ENCODE measurements at places on chromosomes 3 and 15. TPM values are rescaled to one million over a fixed set of nuclear protein-coding genes. Genes with fewer than 3 reads are reported as not detected.

DNA sequence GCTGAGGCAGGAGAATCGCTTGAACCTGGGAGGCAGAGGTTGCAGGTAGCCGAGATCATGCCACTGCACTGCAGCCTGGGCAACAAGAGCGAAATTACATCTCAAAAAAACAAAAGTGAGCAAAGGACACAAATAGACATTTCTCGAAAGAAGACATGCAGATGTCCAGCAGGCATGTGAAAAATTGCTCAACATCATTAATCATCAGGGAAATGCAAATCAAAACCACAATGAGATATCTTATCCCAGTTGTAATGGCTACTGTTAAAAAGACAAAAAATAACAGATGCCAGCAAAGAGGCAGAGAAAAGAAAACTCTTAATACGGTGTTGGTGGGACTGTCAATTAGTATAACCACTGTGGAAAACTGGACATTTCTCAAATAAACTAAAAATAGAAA, 20.9 kb downstream of the ASB7 start:
- peak; percentile 21 for DNase-seq

DNA sequence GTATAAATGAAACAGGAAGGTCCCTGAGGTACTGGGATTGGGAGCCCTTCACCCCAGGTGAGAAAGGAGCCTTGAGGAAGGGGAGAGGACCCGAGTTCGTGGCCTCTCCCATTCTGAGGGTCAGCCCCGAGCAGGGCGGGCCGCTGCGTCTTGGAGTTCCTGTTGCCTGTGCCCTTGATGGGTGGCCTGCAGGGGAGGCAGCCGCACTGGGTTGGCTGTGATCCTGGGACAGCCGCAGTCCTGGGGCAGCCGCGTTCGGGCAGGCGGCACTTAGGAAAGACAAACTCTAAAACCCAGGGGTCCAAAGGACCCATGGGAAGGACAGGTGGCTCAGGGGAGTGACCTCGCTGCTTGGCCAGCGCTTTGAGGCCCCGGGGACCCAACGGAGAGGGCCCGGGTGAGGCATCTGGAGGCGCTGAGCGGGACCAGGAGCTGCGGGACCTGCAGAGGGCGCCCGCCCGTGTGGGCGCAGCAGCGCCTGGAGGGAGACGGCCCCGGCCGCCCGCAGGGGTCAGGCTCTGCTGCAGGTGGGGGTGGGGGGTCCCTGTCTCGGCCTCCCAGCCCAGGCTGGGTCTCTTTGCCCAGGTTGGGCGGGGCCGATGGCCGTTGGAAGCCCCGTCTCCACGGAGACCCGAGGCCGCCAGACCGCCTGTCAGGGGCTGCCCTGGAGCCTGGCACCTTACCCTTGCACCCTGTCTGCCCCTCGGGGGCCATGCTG, 65.1 kb downstream of the HMCES start:
- DNase-seq = no peak

- no peak for DNase-seq
These were observed 102.9 kb downstream of the TFDP2 start for GRCh38 chr3:142046320-142047020.

DNA sequence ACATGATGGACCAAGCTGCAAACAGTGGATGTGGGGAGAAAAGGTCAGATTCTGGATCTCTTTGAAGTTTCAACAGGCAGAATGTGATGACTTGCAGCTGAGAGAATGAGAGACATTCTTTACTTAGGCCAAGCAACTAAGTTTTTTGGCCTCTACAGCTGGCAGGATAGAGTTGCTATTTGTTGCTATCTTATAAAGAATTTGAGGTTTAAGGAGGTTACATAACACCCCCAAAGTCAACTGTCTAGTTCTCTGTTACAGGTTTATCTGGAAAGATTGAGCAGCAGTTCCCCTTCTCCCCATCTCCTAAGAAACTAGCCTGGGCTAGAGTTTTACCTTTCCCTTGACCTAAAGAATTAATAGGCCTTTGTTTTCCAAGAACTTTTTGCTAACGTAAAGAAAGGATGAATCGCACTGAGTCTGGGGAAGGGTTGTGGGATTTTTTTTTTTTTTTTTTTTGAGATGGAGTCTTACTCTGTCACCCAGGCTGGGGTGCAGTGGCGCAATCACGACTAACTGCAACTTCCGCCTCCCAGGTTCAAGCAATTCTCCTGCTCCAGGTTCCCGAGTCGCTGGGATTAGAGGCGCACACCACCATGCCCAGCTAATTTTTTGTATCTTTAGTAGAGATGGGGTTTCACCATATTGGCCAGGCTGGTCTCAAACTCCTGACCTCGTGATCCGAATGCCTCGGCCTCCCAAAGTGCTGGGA, 26.6 kb upstream of the SLMAP start:
- no peak for DNase-seq

DNA sequence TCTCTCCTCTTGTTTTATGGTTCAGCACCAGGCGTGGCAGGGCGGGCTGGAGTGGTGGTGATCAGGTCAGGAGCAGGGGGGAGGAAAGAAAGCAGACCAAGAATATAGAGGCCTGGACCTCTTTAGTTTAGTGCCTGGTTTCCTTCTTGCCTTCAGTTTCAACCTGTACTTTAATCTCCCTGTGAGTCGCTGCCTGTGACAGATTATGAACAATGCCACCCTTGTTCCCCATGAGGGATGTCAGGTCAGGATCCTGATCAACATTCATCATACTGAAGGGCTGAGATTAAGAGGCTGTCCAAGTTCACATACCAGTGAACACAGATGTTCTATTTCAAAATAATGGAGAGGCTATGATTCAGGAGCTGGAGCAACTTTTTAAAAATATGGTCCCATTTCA, 11.4 kb downstream of the ENTPD3 start:
- DNase-seq = peak; percentile 52

DNA sequence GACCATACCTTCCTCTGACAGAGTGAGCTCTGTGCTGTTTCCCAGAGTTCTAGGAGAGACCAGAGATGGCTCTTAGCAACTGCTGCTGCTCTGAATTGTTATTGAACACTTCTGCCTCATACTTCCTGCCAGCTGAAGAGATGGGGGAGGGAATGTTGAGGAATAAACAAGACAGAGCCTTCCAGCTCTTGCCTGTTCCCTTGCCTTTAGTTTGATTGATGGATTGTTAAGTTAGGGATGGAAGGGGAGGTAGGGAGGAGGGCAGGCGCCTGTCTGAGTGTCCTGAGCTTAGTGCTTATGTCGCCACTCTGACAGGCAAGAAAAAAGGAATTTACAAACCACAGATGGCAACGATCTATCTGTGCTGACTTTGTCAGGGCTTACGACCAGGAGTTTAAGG, 42.8 kb downstream of the ZNF609 start:
- peak; percentile 56 for DNase-seq

GRCh38 chr3:125406070-125406469, 30.9 kb upstream of the ZNF148 start:
- no peak for DNase-seq

DNA sequence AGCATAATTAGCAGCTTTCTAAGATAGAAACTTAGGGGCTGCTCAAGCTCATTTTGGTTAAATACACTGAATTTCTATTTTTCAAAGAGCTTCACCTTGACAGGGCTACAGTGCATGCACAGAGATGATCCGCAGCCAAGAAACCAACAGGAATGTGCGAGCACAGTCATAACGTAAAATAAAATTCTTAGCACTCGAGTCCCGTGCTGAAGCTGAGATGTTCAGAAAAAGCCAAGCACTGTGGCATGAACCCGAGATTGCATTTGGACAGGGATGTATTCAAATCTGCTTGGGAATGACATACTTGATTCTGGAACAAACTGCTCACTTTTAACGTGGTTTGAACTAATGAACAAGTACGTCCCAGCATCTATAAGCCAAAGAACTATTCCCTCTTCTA, 340.3 kb downstream of the FOXP1 start:
- no peak for DNase-seq

DNA sequence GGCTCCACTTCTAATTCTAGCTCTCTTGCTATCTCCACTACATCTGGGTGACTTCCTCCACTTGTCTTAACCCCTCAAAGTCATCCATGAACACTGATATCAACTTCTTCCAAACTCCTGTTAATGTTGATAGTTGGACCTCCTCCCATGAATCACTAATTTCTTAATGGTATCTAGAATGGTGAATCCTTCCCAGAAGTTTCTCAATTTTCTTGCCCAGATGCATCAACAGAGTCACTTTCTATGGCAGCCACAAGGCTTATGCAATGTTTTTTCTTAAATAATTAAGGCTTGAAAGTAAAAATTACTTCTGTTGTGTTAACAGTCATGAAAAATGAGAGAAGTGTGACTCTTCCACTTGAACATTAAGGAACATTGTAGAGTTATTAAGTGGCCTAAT, 164.3 kb downstream of the PCCB start:
- no peak for DNase-seq

Gene CD96
- 0.07 TPM for total RNA-seq

Gene RPP25
- total RNA-seq = 0.58 TPM

Gene MED12L
- total RNA-seq = 2.0 TPM

Gene AGBL1
- total RNA-seq = not detected

Gene HIGD2B
- total RNA-seq = not detected

Gene TMEM108
- total RNA-seq = 0.27 TPM

Data from HT1080 (cell line).